GM12864 (cell line): ENCODE measurements at places on chromosomes 1 and 21.

DNA sequence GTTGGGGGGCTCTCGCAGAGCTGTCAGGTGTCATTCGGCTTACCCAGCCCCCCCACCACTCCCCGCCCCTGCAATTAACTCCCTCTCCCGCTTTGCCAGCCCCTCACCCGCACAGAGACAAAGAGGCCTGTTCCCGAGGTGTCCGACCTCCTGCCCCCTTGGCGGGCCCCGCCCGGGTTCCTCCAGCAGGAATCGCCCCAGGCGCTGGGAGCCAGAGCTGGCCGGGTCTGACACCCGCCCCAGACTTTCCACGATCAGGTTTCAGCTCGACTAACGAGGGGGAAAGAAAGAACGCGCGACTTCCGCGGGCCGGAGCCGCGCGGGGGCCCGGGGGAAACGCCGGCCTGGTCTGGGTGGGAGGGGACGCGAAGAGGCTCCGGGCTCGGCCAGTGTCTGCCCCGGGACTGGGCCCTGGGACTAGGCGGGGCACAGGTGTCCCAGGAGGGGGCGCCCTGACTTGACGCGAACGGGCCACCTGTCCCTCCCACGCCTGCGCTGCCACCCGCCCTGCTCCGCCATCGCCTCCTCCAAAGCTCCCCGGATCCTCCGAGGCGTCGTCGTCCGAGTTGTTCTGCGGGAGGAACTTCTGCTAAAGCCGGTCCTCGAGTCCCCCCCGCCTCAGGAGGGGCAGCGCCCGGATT, 36.4 kb upstream of the HHAT start:
- no peak for DNase-seq

GRCh38 chr1:89203166-89203565, 4.4 kb upstream of the GBP4 start:
- no peak for DNase-seq

- DNase-seq, result no peak
Measured at GRCh38 chr1:20197329-20197791, 11.0 kb upstream of the PLA2G2C start.

DNA sequence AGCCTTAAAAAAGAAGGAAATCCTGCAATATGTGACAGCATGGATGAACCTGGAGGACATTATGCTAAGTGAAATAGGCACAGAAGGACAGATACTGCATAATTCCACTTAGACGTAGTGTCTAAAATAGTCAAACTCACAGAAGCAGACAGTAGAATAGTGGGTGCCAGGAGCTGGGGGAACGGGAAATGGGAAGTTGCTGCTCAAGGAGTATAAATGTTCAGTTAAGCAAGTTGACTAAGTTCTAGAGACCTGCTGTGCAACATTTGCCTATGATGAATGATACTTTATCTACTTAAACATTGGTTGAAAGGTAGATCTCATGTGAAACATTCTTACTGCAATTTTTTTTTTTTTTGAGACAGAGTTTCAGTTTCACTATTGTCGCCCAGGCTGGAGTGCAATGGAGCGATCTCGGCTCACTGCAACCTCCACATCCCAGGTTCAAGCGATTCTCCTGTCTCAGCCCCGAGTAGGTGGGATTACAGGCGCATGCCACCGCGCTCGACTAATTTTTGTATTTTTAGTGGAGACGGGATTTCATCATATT, 197.8 kb downstream of the HIVEP3 start:
- no peak for DNase-seq

- no peak for DNase-seq
Measured at GRCh38 chr1:151829352-151830046, 2.1 kb downstream of the RORC start.

GRCh38 chr21:43269440-43269839, 100.6 kb downstream of the CRYAA start:
- no peak for DNase-seq

DNA sequence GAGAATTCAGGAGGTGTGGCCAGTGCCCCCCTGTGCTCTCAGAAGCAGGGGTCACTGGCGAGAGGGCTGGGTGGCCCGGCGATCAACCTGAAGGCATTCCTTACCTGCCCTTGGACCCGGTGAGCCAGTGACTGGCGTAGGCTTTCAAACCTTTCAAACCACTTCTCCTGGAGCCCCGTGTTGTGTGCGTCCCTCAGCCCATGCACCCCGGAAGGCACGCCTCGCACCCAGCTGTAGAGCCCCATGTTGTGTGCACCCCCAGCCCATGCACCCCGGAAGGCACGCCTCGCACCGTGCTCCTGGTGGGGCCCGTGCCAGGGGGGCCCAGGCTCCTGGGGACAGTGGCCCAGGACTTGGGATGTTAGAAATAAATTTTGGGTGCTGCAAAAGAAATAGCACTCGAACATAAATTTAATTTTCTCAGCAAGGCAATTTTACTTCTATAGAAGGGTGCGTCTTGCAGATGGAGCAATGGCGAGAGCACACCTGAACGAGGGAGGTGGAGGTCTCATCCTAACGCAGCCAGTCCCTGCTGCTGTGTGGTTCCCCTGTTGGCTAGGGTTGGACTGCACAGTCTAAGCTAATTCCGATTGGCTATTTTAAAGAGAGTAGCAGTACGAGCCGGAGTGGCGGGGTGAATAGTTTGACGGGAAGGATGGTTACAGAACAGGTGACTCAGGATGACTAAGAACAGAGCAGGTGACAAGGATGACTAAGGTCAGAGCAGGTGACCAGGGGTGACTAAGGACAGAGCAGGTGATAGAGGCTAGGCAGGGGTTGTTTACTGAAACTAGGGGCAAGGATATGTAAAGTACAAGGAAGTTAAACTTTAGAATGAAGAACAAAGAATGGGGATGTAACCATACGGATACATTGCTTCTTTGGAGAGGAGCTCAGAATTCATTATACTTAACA, 47.4 kb downstream of the PRKCZ start:
- DNase-seq, result no peak

- no peak for DNase-seq
Measured at GRCh38 chr1:55826381-55827080, 611.4 kb upstream of the USP24 start.

DNA sequence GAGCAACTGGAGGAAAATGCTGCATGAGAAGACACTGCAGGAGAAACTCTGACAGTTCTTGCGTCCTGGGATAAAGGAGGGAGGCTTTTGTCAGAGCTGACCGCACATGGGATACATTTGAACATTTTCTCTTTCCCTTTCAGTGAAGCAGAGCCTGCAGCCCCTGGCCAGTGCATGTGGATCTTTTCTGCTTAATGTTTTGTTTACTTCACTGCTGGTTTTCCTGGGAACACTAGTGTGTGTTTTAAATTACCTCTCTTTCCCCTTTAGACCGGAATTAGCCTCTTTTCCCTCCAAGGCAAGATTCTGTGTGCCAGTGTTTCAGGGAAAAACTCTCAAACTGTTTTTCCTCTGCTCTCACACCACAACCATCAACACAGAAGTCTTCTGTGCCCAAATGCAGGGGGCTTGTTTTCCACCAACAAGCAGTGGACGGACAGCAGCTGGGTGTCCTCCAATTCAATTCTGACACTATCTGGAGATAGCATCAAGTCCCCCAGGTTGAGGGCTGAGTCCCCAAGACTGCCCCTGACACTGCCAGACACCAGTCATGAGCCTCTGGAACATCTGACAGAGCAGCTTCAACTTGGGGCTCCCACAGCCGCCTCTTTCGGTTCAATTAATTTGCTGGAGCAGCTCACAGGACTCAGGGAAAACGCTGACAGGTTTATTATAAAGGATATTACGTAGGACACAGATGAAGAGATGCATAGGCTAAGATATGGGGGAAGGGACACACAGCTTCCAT, 136.2 kb downstream of the RHOU start:
- DNase-seq, result no peak

DNA sequence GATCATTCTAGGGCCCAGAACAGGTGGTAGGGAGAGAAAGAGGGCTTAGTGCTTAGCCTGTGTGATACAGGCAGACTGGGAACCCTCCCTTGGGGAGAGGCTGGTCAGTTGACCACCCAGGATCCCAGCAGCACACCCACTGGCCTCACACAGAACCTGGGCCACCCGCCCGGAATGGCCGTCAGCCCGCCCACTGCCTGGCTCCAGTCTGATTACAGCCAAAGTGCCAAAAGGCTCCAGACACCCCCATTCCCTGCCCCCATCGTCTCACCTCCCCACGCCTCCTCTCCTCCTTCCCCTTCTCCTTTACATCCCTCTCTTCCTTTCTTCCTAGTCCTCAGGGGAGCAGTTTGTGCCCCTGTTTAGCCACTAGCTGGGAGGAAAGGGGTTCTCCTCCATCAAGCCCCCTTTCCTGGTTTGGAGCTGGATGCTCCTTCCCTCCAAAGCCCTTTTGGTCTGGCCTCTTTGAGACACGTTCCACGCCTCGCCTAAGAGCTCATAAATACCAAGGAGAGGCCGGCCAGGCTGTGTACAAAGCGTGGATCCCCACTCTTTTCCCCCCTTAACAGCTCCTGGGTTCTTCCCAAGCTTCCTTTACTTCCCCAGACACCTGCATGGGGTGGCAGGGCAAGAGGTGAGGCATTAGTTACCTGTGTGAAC, 4.6 kb upstream of the WNT2B start:
- DNase-seq, result no peak

- peak; percentile 10 for DNase-seq
Measured at GRCh38 chr21:17387030-17387617, 125.7 kb upstream of the CXADR start.

- no peak for DNase-seq
Measured at GRCh38 chr1:27192039-27192529, 37.2 kb upstream of the SLC9A1 start.

DNA sequence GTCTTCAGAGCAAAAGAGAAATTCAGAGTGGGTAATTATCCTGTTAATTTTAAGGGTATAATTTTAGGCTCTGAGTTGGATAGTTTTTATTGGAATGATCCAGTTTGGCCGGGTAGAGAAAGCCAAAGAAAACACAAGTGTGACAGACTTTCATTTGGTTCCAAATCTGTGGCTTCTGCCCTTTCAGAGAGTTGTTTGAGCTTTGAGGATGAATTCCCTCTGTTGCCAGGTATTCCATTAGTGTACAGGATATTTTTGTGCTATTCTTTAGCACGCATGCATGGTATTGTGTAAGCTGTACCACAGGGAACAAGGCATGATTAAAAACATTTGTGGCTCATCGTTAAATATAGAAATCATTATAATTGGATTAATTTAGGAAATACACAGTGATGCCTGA, 384.4 kb downstream of the ADGRL2 start:
- no peak for DNase-seq

GRCh38 chr1:23960291-23961020, 828 bp downstream of the PNRC2 start:
- no peak for DNase-seq

GRCh38 chr1:178101654-178102053, 7.8 kb downstream of the RASAL2 start:
- DNase-seq, result no peak

- DNase-seq, result no peak
Measured at GRCh38 chr1:23646091-23646490, 45.5 kb upstream of the RPL11 start.

- DNase-seq, result peak; percentile 61
Measured at GRCh38 chr21:33949516-33950430, 34.2 kb upstream of the ATP5PO start.
